ENCODE measurements at places on chromosomes 1 and 21.
A peak's percentile ranks its signal among the peaks of the same experiment; 100 is the strongest.

DNA sequence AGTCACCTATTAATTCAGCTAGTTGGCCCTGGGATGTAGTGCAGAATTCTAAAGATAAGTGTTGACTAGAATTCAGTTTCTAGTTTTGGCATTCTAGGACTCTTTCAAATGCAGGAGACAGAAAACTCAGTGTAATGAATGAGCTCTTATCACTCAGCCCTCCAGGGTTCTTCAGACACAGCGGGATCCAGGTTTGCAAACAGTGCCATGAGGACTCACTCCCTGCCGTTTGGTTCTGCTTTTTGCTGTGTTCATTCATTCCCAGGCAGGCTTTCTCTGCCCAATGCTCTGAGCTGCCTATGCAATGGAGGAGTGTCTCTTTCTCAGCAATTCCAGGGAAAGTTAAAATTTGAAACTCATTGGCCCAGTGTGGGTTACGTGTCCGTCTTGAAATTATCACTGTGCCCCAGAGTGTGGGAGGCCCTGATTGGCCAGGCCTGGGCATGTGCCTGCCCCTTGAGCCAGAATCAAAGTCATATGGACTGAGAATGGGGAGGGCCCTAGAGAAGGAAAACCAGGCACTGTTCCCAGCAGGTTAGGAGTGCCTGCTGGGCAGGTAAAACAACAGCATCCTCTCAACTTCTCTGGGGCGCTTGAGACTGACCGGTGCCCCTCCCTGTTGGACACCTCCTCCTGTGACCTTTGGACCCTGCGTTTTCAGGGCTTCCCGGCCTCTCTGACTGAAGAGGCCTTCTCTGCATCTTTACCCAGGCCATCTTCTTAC lies 43.4 kb downstream of the TMEM51 start:
- no peak for DNase-seq

DNA sequence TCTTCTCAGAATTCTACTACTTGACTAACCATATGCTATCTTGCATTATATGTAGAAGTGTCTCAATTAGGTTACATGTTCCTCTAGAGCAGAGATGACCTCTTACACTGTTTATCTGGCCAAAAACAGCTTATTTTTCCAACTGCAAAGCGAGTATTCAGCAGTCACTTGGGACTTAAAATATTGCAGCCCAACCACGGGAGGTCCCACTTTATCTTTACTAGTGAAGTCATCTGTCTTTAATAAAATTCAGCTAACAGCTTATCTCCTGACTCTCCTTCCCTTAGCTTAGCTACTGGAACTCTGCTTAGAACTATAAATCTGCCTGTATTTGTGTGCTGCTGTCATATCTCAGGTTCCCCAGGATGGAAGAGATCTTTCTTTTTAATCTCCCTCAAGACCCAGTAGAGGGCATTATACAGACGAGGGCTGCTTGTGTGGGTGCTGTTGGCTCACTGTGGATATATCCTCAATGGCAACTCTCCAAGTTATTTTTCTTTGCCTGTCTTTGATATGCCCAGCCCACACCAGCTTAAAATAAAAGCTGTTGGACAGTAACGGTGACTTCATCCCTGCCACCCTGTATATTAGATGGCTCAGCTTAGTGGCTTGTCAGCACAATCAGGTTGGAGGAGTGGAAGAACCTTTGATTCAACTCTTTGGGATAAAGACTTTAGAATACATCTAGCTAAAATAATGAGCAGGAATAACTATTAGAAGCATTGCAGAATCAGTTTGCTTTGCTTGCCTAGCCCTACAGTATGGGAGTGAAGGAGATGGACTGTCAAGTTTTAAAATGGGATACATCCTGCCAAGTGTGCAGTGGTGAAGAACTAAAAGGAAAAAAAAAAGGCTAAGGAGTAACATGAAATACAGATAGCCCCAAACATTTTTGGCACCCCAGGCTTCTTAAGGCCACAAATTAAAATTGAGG lies 9.6 kb downstream of the ENSA start:
- peak; percentile 37 for DNase-seq

DNA sequence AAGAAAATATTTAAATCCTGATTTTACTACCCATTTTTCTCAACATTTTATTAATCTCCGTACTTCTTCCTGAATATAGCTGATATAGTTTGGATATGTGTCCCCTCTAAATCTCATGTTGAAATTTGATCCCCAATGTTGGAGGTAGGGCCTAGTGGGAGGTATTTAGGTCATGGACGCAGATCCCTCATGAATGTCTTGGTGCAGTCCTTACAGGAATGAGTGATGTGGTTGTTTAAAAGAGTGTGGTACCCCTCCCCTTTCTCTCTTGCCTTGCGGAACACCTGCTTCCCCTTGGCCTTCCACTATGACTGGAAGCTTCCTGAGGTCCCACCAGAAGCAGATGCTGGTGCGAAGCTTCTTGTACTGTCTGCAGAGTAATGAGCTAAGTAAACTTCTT lies 17.5 kb downstream of the RNF115 start:
- no peak for DNase-seq

- no peak for DNase-seq
Measured at GRCh38 chr1:157277913-157278312, 139.7 kb upstream of the ETV3 start.

GRCh38 chr1:37764414-37764825 lies 500 bp downstream of the EPHA10 start:
- DNase-seq, result no peak

DNA sequence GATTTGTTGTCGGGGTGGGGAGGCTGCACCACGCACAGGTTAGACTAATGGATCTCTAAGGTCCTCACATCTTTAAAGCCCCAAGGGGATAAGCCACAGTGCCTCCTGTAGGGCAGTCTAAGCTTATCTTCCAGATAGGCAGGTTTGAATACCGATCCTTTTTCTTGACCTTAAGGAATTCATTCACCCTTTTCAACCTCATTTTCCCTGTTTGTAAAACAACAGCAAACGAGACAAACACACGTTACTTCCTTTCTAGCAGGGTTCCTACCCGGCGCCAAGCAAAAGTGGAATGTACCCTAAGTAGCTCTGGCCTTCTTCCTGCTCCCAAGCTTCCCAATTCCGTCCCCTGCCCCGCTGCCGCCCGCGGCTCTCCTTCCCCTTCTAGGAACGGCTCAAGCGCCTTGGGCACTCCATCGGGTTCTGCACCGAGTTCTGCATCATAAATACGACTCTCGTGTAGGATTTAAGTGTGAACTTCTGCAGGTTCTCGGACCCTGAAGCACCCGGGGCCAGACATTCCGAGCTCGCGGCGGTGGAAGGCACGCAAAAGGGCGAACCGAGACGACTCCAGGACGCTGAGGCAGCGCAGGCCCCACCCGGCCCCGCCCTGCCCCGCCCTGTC lies 548 bp upstream of the CDC20 start:
- DNase-seq, result no peak
